ENCODE measurements at places on chromosomes 16 and 17.
A peak's percentile ranks its signal among the peaks of the same experiment; 100 is the strongest.

DNA sequence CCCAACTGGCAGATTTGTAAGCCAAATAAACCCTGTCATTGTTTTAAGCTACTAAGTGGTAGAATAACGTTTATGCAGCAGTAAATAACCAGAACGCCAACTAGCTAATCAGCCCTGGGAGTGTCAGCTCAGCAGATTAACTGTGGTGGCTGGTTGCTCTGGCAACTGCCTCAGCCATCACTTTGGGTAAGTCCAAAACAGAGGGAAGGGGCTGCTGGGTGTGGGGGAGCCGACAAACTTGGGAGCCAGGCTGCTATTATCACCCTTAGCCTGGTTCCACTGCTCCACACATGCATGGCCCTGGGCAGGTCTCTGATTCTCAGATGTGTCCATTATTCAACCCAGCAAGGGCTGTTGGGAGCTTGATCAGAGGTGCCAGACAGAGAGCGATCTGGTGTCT is 22.2 kb upstream of the RHOT1 start:
- DNase-seq = no peak

GRCh38 chr17:4892499-4893221 is 6.7 kb upstream of the C17orf107 start:
- no peak for DNase-seq

- no peak for DNase-seq
Measured at GRCh38 chr16:81394966-81395655, 49.5 kb upstream of the CMIP start.

DNA sequence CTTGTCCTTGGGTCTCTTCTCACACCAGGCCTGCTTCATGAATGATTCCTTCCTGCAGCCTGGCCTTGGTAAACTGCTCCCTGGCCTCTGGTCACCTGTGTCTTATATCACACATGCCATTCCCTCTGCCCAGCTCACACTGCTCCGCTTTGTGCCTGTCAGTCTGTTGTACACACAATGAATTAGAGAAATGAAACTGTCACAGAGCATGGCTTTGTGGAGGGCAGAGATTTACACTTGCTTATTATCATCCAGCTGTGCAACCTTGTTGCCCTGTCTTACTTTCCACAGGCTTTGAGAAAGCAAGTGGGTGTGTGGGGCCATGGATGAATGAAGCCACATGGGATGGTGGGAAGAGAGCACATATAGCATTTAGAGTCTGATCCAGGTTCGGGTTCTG is 22.4 kb downstream of the ALDH3A2 start:
- no peak for DNase-seq

- no peak for DNase-seq
Measured at GRCh38 chr16:81808933-81809480, 29.9 kb downstream of the PLCG2 start.

DNA sequence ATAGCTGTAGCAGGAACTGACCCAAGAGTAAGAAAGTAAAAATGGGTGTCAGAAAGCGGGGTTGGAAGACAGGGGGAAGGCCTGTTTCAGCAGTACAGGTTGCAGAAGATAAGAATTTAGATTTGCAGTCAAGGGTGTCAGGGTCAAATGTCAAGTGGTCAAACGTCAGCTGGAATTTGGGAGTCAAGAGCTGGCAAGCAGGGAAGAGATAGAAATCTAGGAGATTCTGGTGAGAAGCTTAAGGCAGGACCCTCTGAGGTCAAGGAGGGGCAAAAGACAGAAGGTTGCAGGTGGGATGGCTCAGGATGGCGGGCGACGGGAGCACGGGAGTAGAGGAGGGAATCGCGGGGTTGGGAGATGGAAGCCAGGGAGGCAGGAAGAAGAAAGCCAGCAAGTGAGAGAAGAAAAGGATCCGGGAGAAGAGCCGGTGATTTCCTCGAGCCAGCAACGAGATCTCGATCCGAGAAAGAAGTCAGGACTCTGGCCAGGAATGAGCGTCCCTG is 335 bp downstream of the SLC25A35 start:
- no peak for DNase-seq

GRCh38 chr17:18241229-18241871 is 15.9 kb downstream of the LLGL1 start:
- no peak for DNase-seq

GRCh38 chr16:29811170-29811895 is 660 bp upstream of the PRRT2 start:
- DNase-seq = peak; percentile 89

GRCh38 chr17:992933-993332 is 4.0 kb upstream of the TIMM22 start:
- DNase-seq = no peak

DNA sequence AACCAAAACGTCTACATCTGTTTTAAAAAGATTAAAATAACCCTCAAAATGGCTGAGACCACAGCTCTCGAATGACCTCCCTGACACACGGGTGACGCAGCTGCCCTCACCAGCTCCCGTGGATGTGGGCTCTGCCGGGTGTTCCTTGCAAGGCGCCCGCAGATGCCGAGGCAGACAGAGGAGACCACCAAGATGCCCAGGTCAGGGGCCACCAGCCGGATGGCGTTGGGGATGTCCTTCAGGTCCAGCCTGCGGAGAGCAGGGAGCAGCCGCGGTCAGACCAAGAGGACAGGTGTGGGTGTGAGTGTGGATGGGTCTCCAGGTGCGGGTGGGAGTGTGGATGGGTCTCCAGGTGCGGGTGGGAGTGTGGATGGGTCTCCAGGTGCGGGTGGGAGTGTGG is 35.1 kb downstream of the CTU2 start:
- DNase-seq = no peak

DNA sequence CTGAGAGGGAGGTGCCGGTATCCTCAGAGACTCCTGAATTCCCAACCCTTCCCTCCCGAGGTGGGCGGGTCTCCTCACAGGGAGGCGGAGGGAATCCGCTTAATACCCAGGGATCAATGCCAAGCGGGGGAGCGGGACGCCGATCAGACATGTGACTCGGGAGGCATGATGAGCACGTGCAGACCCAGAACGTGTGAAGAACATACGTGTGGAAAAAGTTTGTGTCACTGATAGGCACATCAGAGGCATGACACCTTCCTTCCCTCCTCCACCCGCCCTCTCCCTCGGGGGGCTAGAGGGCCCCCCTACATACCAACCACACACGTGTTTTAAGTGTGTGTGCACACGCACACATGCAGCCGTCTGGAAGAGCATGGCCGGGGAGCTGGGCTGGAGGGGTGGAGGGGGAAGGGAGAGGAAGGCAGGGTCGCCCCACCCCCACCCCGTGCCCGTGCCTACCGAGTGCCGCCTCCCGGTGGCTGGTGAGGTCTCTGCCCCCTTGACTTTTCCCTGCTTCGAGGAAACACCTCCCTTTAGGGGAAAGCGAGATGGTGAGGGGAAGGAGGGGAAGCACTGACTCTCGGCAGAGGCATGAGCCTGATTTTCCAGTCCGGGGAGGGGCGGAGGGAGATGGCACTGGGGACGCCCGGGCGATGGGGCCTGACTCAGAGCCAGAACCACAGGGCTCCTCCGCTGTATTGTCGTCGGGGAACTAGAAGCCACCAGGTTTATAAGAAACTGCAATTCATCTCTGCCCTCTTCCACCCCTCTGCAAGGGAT is 12.1 kb upstream of the TBX21 start:
- DNase-seq = peak; percentile 11

GRCh38 chr16:84103678-84104077 is 13.1 kb downstream of the MBTPS1 start:
- DNase-seq = no peak

GRCh38 chr16:65418435-65418834 is 296.6 kb upstream of the CDH11 start:
- DNase-seq = no peak

DNA sequence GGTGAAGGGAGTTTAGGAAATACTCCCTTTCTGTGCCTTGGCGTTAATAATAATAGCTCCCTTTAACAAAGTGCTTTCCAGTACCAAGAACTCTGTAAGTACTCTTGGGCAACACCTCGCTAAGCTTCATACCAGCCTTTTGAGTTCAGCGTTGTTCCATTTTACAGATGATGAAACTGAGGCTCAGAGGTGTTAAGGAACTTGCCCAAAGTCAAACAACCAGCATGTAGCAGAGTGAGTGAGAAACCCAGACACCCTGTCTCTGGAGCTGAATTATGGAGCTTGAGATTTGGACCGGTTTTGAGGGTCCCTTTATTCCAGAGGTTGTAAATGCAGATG is 607 bp downstream of the KATNIP start:
- DNase-seq = peak; percentile 3

GRCh38 chr16:23368469-23368868 is 66.4 kb downstream of the SCNN1B start:
- no peak for DNase-seq

GRCh38 chr17:42329025-42329976 is 41.0 kb downstream of the STAT5A start:
- DNase-seq = no peak

DNA sequence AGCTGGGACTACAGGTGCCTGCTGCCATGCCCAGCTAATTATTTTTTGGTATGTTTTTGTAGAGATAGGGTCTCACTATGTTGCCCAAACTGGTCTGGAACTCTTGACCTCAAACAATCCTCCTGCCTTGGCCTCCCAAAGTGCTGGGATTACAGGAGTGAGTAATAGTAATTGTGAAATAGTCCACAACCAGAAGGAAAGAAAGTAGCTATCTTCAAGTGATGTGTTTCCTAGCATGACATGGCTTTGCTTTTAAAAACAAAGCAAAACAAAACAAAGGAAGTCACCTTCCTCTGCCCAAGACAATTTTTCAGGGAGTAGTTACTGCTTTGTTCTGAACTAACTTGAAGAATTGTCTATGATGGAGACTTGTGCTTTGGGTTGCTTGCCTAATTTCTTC is 27.0 kb downstream of the ATP6V0A1 start:
- DNase-seq = no peak

GRCh38 chr17:51000835-51001638 is 119.6 kb downstream of the SPAG9 start:
- DNase-seq = peak; percentile 83

DNA sequence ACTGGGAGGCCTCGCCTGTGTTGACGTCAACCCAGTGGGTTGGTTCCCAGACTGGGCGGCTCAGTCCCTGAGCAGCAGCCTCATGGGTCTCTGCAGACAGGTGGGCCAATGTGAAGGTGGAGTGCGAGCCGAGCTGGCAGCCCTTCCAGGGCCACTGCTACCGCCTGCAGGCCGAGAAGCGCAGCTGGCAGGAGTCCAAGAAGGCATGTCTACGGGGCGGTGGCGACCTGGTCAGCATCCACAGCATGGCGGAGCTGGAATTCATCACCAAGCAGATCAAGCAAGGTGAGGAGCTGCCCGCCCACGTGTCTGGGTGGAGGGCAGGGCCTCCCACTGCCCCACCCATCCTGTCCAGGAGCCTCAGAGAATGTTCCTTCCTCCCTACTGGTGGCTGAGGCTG is 44.1 kb downstream of the MRC2 start:
- DNase-seq = no peak

GRCh38 chr17:39114723-39115122 is 36.7 kb downstream of the PLXDC1 start:
- no peak for DNase-seq

- peak; percentile 51 for DNase-seq
Measured at GRCh38 chr16:15672514-15673167, 22.6 kb downstream of the NDE1 start.

GRCh38 chr16:26391833-26392232 is 674.9 kb upstream of the C16orf82 start:
- DNase-seq = no peak

Measured in hematopoietic multipotent progenitor cell treated with erythropoietin and hydrocortisone succinate and interleukin-3 and kit ligand, for 8 days (in vitro differentiated cells).